Bladder microvascular endothelial cell (primary cell): ENCODE measurements at places on chromosomes 11 and 22. TPM values are rescaled to one million over a fixed set of nuclear protein-coding genes. Genes with fewer than 3 reads are reported as not detected.

Gene DPAGT1
- total RNA-seq = 9.4 and 26.6 TPM in 2 replicates

Gene SMIM35
- not detected in 2 replicates for total RNA-seq

Gene MAP6
- total RNA-seq = 0.06 and 0.32 TPM in 2 replicates

Gene NELL1
- total RNA-seq = not detected in 2 replicates

Gene MMP1
- total RNA-seq = 32.1 and 734 TPM in 2 replicates

Gene TCN2
- 25.6 and 65.6 TPM in 2 replicates for total RNA-seq

Gene ZBTB16
- total RNA-seq = 27.5 and 30.0 TPM in 2 replicates

Gene CREB3L1
- 0.25 and 0.65 TPM in 2 replicates for total RNA-seq
